ENCODE measurements at places on chromosomes 4 and X.

- no peak for DNase-seq
Measured at GRCh38 chr4:33722254-33722653, 2522.1 kb downstream of the ARAP2 start.

GRCh38 chr4:26942871-26943270 is 82.2 kb downstream of the STIM2 start:
- no peak for DNase-seq

DNA sequence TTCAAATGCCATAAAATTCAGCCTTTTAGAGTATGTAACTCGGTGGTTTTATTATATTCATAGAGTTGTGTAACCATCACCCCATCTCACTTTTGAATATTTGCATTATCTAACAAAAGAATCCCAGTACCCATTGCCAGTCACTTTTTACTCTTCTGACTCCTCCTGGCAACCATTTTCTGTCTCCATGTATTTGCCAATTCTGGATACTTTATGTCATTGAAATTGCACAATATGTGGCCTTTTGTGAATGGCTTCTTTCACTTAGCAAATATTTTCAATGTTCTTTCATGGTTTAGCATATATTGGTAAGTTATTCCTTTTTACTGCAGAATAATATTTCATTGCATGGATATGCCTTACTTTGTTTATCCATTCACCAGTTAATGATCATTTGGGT is 79.9 kb downstream of the SLIT2 start:
- no peak for DNase-seq

DNA sequence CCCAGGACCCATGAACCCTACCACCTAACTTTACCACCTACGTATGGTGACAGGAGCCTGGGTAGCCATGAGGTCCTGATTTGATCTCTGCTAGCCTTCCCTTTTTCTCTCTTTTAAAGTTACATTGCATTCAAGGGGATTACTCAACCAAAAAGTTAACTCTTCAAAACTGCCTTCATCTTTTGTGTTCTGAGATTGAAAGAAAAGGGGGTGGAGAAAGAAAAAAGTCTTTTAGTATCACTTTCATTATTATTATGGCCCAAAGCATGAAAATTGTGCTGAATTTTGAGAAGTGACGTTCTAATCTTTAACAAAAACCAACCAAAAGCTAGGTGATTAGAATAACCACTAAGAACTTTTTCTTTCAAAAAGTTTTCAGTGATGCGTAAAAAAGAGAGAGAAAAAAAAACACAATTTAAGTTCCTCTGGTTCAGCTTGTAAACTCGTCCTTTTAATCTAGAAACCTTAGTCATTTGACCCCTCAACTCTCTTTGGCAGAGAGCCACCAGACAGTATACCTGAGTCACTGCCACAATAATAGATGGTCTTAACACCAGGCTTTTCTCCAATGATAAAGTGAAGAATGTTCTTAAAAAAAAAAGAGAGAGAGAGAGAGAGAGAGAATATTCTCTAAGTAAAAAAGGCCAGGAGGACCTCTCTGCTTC is 347.4 kb upstream of the FGF13 start:
- DNase-seq = no peak

DNA sequence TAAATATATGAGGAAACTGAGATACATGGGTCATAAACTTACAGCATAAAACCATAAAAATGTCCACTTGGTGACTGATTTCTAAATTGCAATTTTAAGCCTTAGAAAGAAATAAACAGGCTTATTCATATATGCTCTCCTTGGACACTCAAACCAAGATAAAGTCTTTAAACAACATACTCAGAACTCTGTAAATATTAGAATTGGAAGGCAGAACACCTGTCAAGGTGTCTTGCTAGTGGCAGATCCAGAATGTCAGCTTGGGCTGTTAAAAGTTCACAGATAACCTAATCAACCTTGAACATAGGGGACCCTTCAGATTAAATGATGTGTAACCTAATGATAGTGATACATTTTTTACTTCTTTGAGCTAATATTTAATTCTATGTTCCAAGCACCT is 208.1 kb upstream of the ARSJ start:
- DNase-seq = no peak

- peak; percentile 40 for DNase-seq
Measured at GRCh38 chr4:76251441-76252270, at the start of gene FAM47E. FAM47E (plus strand) TSS chr4:76251721; CDS start chr4:76251747, 26 bp downstream.
